ENCODE measurements at places on chromosomes 5 and 9. TPM values are rescaled to one million over a fixed set of nuclear protein-coding genes. Genes with fewer than 3 reads are reported as not detected.
A peak's percentile ranks its signal among the peaks of the same experiment; 100 is the strongest.

PPP3R2 gene
- not detected for total RNA-seq

DNA sequence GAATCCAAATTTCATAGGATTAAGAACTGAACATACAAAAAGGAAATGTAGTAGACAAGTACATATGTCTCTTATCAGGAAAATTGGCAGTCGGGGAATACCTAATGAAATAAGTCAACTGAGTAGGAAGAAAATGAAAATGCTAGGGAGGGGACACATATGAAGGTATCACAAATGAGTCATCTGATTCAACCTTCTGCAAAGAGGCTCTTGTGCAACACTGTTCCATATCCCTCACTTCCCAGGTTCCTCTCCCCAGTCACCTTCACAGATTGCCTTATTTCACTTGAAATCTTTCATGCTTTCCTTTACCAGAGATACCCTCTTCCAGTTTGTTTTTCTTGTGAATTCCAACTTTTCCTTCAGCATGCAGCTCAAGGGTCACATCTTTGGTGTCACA lies 139.0 kb downstream of the RFX3 start:
- DNase-seq: no peak

CCL27 gene
- total RNA-seq: not detected

FBXW2 gene
- 72.1 TPM for total RNA-seq

GRCh38 chr9:72305102-72305546 lies 59.9 kb downstream of the ZFAND5 start:
- DNase-seq: peak; percentile 91

- no peak for DNase-seq
Observed at GRCh38 chr5:6820851-6821479, 107.7 kb downstream of the TENT4A start.

GRCh38 chr5:68265347-68265746 lies 49.8 kb downstream of the PIK3R1 start:
- DNase-seq: no peak
